Activated CD4-positive, alpha-beta T cell treated with anti-CD3 and anti-CD28 coated beads, Interleukin-2, amount 10 ng/mL, durations not matched to agents 7 days and 5 days (primary cell): ENCODE measurements at places on chromosomes 7 and 10.
A peak's percentile ranks its signal among the peaks of the same experiment; 100 is the strongest.

DNA sequence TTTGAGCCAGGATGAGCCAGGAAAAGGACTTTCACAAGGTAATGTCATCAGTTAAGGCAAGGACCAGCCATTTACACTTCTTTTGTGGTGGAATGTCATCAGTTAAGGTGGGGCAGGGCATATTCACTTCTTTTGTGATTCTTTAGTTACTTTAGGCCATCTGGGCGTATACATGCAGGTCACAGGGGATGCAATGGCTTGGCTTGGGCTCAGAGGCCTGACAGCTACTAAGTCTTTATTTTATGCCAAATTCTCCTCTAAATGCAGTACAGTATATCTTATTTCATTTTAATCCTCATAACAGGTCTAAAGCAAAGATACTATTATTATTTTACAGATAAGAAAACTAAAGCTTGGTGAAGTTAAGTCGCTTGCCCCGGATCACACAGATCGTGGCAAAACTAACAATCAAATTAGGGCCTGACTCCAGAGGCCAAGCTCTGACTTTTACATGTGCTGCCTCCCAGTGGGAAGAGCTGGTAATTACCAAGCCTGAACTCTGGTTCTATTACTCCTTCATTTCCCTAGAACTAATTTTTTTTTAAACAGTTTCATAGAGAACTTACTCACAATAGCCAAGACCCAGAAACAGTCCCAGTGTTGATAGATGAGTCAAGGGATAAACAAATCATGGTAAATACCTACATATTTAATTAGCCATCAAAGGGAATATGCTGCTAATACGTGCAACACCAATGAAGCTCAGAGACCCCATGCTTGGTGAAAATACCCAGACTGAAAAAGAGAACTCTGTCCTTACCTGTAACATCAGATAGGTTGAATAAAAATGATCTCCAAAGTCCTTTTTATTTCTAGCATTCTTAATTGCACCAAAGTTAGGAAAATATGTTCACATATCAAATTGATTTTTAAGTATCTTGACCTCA is 35.4 kb downstream of the C7orf25 start:
- no peaks in the 10 kb centered on the region for H3K36me3 ChIP-seq
- peaks cover 3% of the 10 kb centered on the region for H3K27me3 ChIP-seq
- no peak overlapping the region for H3K4me3 ChIP-seq
- H3K27ac ChIP-seq: no peak overlapping the region
- no peaks in the 10 kb centered on the region for H3K4me1 ChIP-seq

- H3K4me1 ChIP-seq: no peaks in the 10 kb centered on the region
- no peaks in the 10 kb centered on the region for H3K36me3 ChIP-seq
- H3K27me3 ChIP-seq: no peaks in the 10 kb centered on the region
- no peak overlapping the region for H3K4me3 ChIP-seq
These were observed 645.7 kb downstream of the PHTF2 start for GRCh38 chr7:78444267-78444666.

DNA sequence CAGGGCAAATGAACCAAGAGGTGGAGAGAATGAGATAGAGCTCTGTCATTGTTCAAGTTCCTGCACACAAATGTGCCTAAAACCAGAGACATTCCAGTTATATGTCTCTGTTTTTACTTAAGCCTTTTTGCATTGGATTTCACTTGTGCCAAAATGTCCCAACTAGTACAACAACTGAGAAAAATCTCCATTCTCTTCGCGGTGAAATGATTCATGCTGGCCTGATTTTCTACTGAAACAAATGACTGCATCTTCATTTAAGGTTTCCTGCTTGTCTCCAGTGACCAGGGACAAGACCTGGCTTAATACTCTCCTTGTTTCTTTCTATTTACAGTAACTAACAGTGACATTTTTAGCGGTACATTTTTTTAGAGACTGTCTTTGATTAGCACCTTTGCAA is 714.9 kb downstream of the KCNMA1 start:
- no peaks in the 10 kb centered on the region for H3K36me3 ChIP-seq
- no peaks in the 10 kb centered on the region for H3K27me3 ChIP-seq
- no peak overlapping the region for H3K4me3 ChIP-seq
- DNase-seq: no peak
- no peak overlapping the region for H3K27ac ChIP-seq

- no peak for DNase-seq
- no peak overlapping the region for H3K27ac ChIP-seq
- H3K36me3 ChIP-seq: no peaks in the 10 kb centered on the region
These were observed 1236.0 kb upstream of the CELF2 start for GRCh38 chr10:9781666-9782065.

GRCh38 chr10:84353052-84353803 is 24.8 kb downstream of the CCSER2 start:
- H3K4me1 ChIP-seq: peaks cover 75% of the 10 kb centered on the region
- DNase-seq: no peak
- no peak overlapping the region for H3K4me3 ChIP-seq
- H3K27me3 ChIP-seq: no peaks in the 10 kb centered on the region
- peaks cover 17% of the 10 kb centered on the region for H3K36me3 ChIP-seq
- H3K27ac ChIP-seq: no peak overlapping the region

DNA sequence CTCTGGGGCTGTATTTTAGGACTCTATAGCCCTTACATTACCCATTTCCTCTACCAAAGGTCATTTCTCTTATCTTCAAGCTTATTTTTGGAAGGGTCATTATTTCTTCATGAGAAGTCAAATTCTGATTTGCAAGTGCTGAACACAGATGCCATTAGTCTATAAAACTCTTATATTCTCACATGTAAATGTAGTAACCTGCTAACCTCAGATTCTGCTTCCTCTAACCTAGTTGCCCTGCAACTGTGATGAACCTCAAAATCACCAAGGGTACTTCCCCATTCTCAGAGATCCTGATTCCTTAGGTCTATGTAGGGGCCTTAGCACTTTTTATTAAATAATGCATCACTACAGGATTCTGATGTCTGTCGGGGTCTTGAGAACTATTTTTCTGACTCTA is 6.3 kb downstream of the FAS start:
- H3K4me3 ChIP-seq: no peak overlapping the region
- H3K36me3 ChIP-seq: peaks cover 37% of the 10 kb centered on the region
- H3K27me3 ChIP-seq: no peaks in the 10 kb centered on the region
- H3K4me1 ChIP-seq: peaks cover 86% of the 10 kb centered on the region
- no peak overlapping the region for H3K27ac ChIP-seq

DNA sequence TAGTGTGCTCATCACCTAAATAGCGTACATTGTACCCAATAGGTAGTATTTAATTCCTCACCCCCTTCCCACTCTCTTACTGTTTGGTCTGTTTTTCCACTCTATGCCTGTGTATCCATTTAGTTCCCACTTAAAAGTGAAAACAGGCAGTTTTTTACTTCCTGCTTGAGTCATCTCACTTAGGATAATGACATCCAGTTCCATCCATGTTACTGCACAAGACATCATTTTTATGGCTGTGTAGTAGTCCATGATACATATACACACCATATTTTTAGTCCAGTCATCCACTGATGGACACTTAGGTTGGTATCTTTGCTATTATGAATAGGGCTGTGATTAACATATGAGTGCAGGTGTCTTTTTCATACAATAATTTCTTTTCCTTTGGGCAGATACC is 10.1 kb downstream of the STK17A start:
- H3K4me1 ChIP-seq: peaks cover 73% of the 10 kb centered on the region
- no peak for DNase-seq
- peaks cover 42% of the 10 kb centered on the region for H3K36me3 ChIP-seq
- no peaks in the 10 kb centered on the region for H3K27me3 ChIP-seq
- H3K27ac ChIP-seq: no peak overlapping the region

- peaks cover 42% of the 10 kb centered on the region for H3K36me3 ChIP-seq
- H3K4me1 ChIP-seq: peaks cover 59% of the 10 kb centered on the region
- H3K4me3 ChIP-seq: no peak overlapping the region
- no peaks in the 10 kb centered on the region for H3K27me3 ChIP-seq
- no peak for DNase-seq
These were observed 8.2 kb downstream of the RBM17 start for GRCh38 chr10:6097063-6097462.

GRCh38 chr10:94363251-94363565 is 469 bp upstream of the NOC3L start:
- peak overlapping the region; percentile 94 for H3K4me3 ChIP-seq
- peaks cover 17% of the 10 kb centered on the region for H3K36me3 ChIP-seq
- H3K27ac ChIP-seq: peak overlapping the region; percentile 92
- no peak for DNase-seq
- peaks cover 27% of the 10 kb centered on the region for H3K4me1 ChIP-seq

DNA sequence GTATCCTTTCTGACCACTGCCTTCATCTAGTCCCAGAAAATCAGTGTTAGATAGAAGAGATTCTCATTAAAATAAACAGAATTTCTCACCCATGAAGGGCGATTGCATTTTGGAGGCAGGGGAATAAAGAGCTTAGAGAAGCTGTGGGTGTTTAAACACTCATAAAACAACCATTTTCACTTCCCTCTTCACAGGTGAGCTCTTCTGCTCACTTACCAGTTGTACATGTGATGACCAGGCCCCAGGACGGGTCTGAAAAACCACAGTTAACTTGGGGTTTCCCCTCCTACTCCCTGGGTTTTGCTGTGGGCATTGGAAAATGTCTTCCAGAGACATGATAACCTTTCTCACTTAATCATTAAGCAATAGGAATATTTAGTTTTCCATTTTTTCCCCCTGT is 411.6 kb upstream of the DPP6 start:
- H3K27me3 ChIP-seq: no peaks in the 10 kb centered on the region
- no peaks in the 10 kb centered on the region for H3K36me3 ChIP-seq
- H3K27ac ChIP-seq: no peak overlapping the region
- H3K4me1 ChIP-seq: no peaks in the 10 kb centered on the region

DNA sequence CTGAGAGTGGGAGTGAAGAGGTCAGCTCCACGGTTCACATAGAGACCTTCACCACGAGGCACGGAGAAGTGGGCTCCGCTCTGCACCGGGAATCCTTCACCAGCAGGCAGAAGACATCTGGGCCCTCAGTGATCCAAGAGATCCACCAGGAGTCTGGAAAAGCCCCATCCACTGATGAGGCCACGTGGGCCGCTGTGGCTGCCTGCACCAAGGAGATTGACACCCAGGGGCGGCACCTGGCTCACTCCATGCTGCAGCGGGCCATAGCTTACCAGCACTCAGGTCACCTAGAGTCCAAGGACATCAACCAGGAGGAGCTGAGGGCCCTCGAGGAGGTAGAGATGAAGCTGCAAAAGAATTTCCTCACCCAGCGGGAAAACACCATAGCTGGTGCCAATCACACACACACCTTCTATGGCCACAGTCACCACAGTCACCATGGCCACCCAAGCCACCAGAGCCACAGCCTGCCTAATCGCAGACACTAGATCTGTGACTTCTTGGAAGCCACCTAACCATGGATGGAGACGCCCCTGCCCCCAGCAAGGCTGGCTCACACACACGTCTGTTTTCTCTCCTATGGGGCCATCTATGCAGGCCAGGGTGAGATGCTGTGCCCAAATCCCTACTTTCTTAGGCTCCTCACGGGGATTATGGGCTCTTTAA is 694 bp downstream of the C10orf62 start:
- DNase-seq: peak; percentile 32
- H3K36me3 ChIP-seq: no peaks in the 10 kb centered on the region
- no peaks in the 10 kb centered on the region for H3K27me3 ChIP-seq

- peaks cover 2% of the 10 kb centered on the region for H3K27me3 ChIP-seq
- H3K27ac ChIP-seq: no peak overlapping the region
- no peaks in the 10 kb centered on the region for H3K4me1 ChIP-seq
These were observed 105.5 kb upstream of the CSTF2T start for GRCh38 chr10:51804866-51805265.

DNA sequence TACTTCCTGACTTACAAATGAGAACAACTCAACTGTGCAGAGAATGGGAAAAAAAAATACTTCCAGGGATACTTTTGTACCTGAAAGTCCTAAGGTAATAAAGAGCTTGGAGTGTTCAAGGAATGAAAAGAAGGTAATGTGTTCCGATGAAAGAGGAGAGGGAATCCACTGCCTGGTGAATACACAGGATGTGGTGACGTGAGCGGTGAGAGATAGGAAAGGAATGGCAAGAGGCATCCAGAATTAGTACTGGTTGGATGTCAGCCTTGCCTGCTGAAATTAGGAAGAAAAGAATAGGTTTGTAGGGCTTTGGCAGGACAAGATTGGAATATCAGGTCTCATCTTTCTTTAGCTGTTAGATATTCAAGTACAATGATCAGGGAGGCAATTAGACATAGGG is 347.7 kb downstream of the POM121L12 start:
- no peaks in the 10 kb centered on the region for H3K27me3 ChIP-seq
- no peaks in the 10 kb centered on the region for H3K36me3 ChIP-seq
- no peak overlapping the region for H3K27ac ChIP-seq
- no peak overlapping the region for H3K4me3 ChIP-seq

- H3K4me1 ChIP-seq: peaks cover 4% of the 10 kb centered on the region
- H3K4me3 ChIP-seq: no peak overlapping the region
- no peaks in the 10 kb centered on the region for H3K27me3 ChIP-seq
These were observed 107.3 kb downstream of the EXOC4 start for GRCh38 chr7:133360201-133360600.

DNA sequence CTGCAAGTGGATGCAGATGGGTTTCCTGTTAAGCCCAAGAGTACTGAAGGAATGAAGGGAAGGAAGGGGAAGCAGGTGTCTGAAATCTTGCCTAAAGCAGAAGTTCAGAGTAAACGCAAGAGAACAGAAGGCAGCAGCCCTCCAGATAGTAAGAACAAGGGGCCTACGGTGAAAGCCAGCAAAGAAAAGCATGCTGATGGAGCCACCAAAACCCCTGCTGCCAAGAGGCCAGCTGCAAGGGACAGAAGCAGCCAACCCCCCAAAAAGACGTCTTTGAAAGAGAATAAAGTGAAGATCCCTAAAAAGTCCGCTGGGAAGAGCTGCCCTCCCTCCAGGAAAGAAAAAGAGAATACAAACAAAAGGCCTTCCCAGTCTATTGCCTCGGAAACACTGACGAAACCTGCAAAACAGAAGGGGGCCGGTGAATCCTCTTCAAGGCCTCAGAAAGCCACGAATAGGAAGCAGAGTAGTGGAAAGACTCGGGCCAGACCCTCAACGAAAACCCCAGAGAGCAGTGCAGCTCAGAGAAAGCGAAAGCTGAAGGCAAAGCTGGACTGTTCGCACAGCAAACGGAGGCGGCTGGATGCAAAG is 152.5 kb downstream of the LCOR start:
- no peak overlapping the region for H3K27ac ChIP-seq
- peaks cover 14% of the 10 kb centered on the region for H3K36me3 ChIP-seq
- H3K27me3 ChIP-seq: no peaks in the 10 kb centered on the region
- no peak overlapping the region for H3K4me3 ChIP-seq
- no peak for DNase-seq

GRCh38 chr10:79250259-79250658 is 97.0 kb upstream of the PPIF start:
- no peak for DNase-seq
- peaks cover 61% of the 10 kb centered on the region for H3K4me1 ChIP-seq
- no peaks in the 10 kb centered on the region for H3K27me3 ChIP-seq
- H3K27ac ChIP-seq: peak overlapping the region; percentile 77
- H3K4me3 ChIP-seq: no peak overlapping the region

- peaks cover 4% of the 10 kb centered on the region for H3K27me3 ChIP-seq
- no peak for DNase-seq
- peaks cover 75% of the 10 kb centered on the region for H3K4me1 ChIP-seq
- H3K27ac ChIP-seq: peak overlapping the region; percentile 85
- H3K36me3 ChIP-seq: peaks cover 8% of the 10 kb centered on the region
- H3K4me3 ChIP-seq: no peak overlapping the region
These were observed 155.4 kb upstream of the ITGB1 start for GRCh38 chr10:33113466-33113865.
